Stimulated activated CD8-positive, alpha-beta memory T cell treated with anti-CD3 and anti-CD28 coated beads, Interleukin-4, amount 100 ng/mL, for 1 hour (primary cell): ENCODE measurements at places on chromosomes 4 and X.

GRCh38 chrX:36414056-36414455 is 494.5 kb downstream of the CFAP47 start:
- DNase-seq: no peak

DNA sequence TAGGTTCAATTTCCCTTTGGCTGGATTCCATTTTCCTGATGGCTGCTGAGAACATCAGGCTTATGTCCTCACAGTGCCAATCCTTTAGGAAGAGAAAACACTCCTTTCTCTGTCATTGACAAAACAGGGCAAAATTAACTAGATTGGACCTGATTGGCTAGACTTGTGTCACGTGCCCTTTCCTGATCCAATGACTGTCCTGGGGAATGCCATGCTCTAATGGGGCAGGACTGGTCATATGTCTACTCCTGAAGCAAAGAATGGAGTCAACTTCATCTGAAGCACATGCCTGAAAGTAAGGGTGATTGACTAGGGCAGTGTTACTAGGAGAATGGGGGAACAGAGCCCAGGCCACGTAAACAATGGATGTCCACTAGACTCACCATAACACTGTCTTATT is 220.4 kb downstream of the KDR start:
- no peak for DNase-seq

DNA sequence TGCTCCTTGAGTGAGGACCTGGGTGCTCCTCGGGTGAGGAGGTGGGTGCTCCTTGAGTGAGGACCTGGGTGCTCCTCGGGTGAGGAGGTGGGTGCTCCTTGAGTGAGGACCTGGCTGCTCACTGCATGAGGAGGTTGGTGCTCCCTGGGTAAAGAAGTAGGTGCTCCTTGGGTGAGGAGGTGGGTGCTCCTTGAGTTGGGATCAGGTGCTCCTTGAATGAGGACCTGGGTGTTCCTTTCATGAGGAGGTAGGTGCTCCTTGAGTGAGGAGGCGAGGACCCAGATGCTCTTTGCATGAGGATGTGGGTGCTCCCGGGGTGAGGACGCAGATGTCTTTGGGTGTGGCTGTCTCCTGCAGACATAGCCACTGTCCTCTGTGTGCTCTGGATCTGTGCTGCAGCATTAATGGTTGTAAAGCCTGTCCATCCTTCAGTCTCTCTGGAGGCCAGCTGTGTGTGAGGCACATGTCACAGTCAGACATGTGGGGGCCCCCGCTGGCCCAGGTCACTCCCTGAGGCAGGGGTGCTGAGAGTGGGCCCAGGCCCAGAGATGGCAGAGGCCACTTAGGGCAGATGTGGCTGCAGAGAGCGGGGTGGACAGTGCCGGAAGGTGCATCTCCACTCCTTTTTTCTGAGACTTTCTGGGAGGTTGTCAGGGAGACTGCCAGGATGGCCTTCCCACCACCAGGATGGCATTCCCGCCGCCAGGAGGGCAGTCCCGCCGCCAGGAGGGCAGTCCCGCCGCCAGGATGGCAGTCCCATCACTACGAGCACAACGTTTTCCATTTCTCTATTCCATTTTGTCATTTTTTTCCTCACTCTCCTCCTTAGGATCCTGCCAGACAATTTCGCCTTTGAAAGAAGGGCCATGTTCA is 101.8 kb downstream of the HMX1 start:
- DNase-seq: no peak

DNA sequence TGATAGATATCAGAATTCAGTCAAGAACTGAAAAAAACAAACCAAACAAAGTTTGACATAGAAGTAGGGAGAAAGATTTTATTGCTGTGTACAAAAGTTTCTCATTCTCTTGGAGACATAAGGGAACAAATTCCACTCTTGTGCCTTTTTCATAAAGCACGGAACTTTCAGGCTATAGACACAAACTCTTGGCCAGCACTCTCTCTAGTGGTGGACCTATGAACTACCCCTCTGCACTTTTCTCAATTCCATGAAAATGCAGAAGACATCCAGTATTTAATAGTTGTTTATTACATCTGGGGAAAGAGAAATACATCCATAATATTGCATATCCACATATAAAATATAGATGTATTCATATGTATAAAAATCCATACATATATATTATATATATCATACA is 291.6 kb upstream of the HS3ST1 start:
- no peak for DNase-seq

DNA sequence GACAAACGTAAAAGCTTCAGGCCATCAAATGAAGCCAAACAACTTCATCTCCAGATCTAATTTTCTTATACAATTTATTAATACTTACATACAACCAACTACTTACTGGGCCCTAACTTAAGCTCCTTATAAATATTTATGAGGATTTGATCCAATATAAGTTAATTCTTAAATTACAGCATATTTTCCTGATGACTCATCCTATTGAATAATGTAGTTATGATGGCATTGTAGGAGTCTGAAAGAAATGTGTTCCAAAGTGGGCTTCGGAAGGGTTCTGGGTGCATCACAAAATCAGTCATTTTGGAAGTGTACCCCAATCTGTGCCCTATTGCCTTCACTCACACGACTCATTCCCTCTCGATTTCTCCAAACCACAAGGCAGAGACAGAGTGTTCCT is 455.1 kb upstream of the CTSO start:
- no peak for DNase-seq

DNA sequence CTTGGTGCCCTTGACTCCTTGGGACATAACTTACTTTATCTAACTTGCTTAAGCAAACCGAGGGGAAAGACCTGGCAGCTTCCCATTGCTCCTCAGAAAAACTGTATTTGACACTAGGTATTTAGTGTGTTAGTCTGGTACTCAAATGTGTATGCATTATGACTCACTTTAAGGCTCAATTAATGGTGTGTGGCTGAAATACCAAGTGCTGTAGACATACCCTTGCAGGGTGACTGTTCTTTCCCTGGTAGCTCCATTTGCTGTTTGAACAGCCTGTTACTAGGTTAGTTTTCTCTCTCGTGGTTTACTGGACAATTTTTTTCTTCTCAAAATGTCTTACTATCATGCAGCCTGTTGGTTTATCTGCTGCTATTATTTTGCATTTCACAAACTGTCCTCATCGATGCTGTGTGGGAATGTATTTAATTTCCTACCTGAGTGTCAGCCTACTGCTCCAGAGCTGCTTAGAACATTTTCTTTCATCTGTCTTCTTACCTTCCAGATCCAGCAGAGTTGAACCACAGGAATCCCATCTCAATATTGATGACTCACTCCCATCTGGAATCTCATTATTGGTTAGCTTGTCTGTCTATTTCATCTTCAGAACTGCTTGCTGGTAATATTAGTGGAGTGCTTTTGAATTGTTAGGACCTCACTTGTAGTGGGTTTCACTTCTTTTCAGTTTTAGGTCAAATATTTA is 158.0 kb upstream of the FAT1 start:
- no peak for DNase-seq

GRCh38 chr4:153152501-153153338 is 51.5 kb upstream of the TRIM2 start:
- DNase-seq: no peak

DNA sequence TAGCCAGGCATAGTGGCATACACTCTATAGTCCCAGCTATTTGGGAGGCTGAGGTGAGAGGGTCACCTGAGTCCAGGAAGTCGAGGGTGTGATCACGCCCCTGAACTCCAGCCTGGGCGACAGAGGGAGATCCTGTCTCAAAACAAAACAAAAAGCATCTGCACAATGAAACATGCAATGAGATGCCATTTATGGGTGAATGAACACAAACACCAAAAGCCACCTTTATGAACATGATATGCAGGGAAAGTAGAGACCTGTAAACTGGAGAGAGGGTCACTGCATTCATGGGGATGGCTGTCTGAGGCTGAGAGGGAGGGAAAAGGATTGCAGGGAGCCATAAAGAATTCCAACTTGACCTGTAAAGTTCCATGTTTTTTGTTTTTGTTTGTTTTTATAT is 70.7 kb downstream of the EVC start:
- no peak for DNase-seq

GRCh38 chrX:54785901-54786300 is 12.2 kb downstream of the ITIH6 start:
- DNase-seq: no peak

DNA sequence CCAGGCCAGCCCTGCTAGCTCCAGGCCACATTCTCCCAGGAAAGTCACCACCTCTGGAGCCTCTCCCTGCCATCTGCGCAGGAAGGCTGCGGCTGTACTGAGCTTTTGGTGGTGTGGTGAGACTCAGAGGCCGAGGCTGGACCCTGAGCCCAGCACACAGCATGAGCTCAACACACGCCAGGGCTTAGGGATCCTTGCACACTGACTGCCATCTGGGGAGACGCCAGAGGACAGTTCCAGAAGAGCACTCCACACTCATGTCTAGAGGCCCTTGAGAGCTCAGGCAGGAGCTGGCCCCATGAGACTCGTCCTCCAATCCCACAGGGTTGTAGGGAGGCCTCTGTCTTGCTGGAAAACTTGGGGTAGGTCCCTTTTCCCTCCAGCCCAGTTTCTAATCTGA is 40.6 kb downstream of the ABLIM2 start:
- DNase-seq: no peak

- no peak for DNase-seq
Measured at GRCh38 chr4:173932701-173933100, 350.8 kb downstream of the FBXO8 start.

DNA sequence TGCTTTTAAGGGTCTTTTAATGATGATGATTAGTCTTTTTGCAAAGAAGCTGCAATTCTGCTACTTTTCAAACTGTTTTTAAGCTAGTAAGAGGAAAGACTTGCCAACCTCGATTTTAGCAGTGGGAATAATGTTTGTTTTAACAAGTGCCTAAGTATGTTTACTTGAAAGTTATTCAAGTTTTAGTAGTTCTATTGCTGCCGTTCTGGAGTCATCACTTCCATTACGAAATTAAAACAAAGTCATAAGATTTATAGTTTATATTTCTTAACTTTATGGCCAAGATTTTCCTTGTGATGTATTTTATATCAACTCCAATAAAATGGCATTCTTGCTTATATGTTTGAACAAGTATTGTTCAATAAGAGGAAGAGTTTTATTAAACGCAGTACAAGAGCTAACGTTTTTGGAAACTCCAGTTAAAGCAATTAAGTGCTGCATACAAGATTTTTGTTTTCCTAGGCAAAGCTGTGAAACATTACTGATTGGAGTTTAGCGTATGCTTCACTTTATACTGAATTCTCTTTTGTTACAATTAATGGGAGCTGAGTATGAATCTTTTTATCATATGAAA is 211.3 kb downstream of the TENM3 start:
- DNase-seq: no peak

DNA sequence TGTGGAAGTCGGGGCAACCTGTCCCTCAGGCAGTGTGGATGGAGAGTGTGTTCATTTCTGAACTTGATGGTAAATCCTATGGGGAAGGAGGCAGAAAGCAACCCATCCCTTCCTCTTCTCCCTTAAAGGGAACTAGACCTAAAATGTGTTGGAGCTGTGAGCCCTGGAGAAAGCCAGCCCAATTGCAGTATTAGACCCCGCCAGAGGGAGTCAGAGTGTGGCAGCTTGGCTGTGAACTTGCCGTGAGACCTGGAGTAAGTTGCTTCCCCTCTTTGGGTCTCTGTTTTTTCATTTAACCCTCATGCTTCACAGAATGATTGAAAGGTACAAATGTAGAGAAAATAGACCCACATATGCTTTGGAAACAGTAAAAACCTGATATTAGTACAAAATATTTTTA is 108.7 kb upstream of the PAK3 start:
- DNase-seq: no peak

DNA sequence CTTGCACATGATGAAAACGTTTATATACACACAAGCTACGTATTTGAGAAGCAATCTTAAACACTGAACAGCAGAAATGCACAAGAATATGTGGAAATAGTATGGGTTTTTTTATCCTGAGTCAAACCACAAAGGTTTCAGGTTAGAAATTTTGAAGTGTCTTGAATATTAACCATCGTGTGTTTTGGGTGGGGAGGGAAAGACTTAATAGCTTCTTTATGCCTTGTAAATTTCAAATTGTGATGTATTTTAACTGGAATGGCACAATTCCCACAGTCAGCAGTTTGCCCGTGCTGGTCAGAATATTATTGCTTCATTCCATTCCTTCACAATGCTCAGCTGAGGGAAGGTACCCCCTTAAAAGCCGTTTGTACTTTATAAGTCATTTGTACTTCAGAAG is 67.4 kb upstream of the WDR1 start:
- no peak for DNase-seq

DNA sequence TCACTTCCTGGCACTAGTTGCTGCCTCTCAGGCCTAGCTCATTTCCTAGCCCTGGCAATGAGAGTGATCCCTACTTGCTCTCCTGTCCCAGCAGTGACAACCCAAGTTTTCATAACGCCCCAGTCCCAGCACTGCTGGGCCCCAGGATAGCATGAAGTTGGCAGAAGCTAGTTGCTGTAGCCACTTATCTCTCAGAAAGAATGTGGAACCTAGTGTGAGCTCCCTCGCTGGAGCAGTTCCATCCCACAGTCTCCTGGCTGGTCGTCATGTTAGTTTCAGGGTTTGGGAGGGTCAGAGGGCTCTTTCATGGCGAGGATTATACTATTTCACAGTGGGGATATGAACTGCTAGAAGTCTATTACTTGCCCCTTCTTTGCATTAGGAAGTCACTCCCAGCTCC is 5.1 kb downstream of the PF4 start:
- DNase-seq: no peak

DNA sequence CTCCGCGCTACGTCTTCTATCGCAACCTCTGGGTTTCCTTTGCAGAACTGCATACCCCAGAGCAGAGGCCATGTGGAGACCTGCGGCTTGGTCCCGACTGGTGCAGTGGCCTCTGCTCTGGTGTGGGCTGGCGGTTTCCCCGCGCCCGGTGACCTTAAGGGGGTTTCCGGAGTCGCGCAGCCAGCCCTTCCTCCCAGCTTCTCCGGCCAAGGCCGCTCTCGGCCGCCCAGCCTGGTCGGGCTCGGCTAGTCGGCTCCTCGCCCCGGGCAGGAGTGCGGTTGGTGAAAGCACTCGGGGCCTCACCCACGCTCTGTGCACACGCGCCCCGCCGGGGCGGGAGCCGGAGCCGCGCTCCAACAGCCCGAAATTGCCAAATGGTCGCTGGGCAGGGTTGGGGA is 84.9 kb downstream of the BCOR start:
- no peak for DNase-seq

DNA sequence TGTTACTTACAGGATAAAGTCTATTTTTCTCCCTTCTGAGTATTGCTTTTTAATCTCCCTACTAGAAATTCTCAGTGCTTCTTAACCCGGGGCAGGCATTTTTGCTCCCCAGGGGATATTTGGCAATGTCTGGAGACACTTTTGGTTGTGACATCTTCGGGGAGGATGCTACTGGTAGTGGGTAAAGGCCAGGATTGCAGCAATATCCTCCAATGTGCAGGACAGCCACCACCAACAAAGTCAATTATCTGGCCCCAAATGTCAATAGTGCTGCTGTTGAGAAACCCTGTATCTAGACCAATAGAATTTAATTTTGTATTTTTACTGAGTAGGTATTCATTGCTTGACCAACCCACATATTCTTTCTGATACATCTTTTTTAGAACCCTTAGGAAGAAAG is 669.5 kb upstream of the MAGEB2 start:
- no peak for DNase-seq

- DNase-seq: no peak
Measured at GRCh38 chr4:145709843-145710242, 29.9 kb downstream of the C4orf51 start.

- DNase-seq: no peak
Measured at GRCh38 chr4:78357122-78357521, 194.4 kb upstream of the ANXA3 start.
